Hepatocyte (in vitro differentiated cells): ENCODE measurements at places on chromosomes 5 and 9.
A peak's percentile ranks its signal among the peaks of the same experiment; 100 is the strongest.

- no peak for DNase-seq
Measured at GRCh38 chr5:130052752-130053151, 148.5 kb downstream of the CHSY3 start.

GRCh38 chr5:25439025-25439424 lies 794.2 kb upstream of the CDH10 start:
- DNase-seq: no peak

DNA sequence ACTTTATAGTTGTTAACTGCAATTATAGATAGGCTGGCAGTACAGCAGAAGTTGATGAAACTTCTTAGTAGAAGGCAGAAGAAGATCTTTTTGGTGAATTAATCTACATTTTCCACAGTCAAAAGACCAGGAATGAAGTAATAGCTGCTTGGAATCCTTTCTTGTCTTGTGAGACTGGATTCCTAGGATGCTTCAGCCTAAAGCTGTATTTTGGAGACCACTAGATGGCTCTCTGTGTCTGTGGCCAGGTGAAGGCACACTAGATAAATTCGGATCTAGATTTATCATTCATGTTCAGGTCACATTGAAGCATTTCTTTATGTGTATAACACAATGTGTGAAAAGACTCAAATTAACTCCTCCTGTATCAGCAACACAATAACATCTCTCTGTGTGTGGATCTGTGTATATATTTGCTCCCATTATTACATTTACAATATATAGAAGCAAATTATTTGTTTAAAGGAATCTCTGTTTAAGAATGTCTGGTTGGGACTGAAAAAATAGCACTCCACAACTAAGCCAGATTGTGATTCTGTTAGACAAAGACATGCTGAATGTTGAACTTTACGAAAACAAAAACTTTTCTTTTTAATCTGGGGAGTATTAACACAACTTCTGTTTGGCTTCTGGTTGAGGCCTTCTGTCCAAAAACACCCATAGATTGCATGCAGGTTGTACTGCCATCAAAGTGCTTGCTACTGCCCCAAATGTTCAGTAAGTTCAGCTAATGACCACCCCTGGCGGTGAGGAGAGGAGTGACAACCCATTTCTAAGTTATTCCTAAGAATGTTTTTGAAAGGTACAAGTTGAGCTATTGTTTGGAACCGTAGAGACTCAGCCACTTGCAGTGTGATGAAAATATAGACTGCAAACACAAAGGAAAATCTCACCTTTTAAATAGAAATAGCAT lies 10.6 kb downstream of the GRIN3A start:
- peak; percentile 42 for DNase-seq

- DNase-seq: peak; percentile 81
Measured at GRCh38 chr9:87498046-87498810, 561 bp downstream of the DAPK1 start.

DNA sequence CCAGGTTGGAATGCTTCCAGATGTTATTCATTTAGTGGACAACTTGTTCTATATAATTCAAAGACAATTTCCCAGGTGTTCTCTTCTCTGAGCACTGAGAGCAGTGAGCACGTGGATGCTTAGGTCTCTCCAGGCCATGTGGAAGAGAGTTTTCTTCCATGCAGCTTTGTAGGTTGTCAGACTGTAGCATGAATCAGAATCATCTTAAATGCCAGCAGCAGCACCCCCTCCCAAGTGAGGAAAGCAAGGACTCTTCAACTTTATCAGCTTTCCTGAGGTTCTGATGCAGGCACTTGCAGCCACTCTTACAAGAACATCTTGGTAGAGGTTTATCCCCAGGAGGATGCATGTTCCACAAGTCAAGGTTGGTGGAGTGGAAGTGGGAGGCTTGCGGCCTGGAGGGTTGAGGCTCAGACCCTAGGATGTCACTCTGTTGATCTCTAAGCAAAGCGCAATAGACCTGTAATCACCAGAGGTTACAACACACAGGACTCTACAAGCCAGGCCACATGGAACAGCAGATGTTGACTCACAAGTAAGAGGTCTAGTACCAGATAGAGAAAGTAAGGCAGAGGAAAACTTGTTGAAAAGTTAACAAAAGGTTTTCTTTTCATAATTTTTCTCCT lies 47.7 kb downstream of the UGCG start:
- DNase-seq: no peak

GRCh38 chr9:119956111-119956510 lies 586.9 kb upstream of the BRINP1 start:
- DNase-seq: no peak

GRCh38 chr5:58763390-58763789 lies 180.5 kb downstream of the RAB3C start:
- no peak for DNase-seq
